ENCODE measurements at places on chromosomes 5 and 9. TPM values are rescaled to one million over a fixed set of nuclear protein-coding genes. Genes with fewer than 3 reads are reported as not detected.

Gene MTAP
- polyA plus RNA-seq: 9.8 TPM

DNA sequence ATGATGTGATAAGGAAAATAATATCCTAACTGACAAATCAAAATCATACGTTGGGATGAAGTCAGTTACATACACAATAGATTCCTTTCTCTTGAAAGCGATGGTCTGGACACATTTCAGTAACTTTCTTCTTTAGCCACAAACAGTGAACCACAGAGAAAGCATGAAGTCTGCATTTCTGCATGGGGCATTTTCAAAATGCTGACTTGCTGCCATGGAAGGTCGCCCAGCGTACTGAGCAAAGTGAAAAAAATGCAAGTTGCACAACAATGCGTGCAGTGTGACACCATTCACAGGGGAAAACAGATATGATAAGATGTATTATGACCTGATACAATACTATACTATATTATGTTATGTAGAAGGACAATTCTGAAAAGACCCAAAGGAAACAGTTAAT, 146.3 kb downstream of the SNX18 start:
- no peak for DNase-seq

- no peak for DNase-seq
Measured at GRCh38 chr5:145077028-145077427, 758.1 kb downstream of the PRELID2 start.

Gene SPINK14
- not detected for polyA plus RNA-seq

Gene FLT4
- 0.02 TPM for polyA plus RNA-seq

Gene DRD1
- polyA plus RNA-seq: 0.02 TPM

GRCh38 chr9:127612939-127613582, 984 bp downstream of the STXBP1 start:
- DNase-seq: peak; percentile 82

DNA sequence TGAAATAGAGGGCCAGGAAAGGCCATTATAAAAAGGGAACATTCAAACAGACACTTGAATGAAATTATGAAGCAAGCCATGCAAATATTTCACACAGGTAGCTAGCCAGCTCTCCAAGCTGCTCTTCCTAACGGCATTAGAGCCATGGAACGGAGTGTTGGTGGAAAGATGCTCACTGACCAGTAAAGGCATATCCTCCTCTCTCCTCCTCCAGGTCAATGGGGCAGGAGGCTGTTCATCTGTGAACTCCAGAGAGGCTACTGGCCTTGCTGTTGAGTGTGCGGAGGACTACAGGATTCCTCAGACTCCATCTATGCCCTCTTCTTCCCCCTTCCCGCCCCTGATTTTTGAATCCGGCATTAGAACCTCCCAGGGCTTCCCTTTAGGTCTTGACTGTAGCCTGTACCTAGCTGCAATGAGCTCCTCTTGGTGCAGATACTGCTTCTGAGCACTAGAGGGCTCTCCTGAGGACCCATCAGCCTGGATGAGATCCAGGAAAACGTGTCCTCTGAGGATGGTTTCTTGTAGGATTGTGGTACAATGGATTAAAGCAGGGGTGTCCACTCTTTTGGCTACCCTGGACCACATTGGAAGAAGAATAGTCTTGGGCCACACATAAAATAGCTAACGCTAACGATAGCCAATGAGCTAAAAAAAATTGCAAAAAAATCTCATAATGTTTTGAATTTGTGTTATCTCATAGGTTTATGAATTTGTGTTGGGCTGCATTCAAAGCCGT, 162.2 kb downstream of the SREK1 start:
- peak; percentile 78 for DNase-seq

DNA sequence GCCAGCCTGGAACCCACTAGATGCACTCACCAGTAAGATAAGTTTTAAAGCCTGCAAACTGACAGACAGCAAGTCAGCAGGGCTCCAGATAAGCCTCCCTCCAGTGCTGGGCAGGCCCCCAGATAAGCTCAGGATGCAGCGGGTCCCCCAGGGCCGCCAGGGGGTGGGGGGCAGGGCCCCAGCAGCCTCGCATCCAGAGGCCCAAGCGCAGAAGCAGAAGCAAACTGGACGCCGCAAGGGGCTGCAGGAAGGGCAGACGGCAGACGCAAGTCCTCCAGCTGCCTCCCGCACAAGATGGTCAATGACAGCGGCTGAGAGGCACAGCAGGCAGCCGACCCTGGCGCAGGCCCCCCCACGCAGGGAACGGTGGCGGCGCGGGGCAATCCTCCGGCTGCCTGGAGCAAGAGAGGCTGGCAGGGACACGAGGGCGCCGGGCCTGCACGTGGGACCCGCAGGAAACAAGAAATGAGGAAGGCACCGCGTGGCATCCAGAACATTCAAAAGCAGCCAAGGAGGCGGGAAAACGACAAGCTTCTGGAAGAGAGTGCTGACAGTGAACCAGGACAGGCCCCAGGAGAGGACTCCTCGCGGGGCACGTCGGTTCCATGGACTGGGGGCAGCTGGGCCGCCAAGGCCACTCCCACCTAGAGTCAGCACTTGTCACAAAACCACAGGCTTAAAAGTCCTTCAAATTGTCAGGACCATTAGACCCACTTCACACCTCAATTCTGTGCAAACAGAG, 49.8 kb downstream of the ROR2 start:
- DNase-seq: peak; percentile 86

Gene WNK2
- polyA plus RNA-seq: 0.12 TPM

- DNase-seq: no peak
Measured at GRCh38 chr9:31445960-31446359, 938.5 kb upstream of the ACO1 start.

Gene SMIM15
- 51.1 TPM for polyA plus RNA-seq

- no peak for DNase-seq
Measured at GRCh38 chr5:56876327-56876726, 33.1 kb upstream of the SETD9 start.

Gene CMBL
- polyA plus RNA-seq: 61.0 TPM

- DNase-seq: no peak
Measured at GRCh38 chr9:24342457-24342856, 203.2 kb downstream of the IZUMO3 start.

DNA sequence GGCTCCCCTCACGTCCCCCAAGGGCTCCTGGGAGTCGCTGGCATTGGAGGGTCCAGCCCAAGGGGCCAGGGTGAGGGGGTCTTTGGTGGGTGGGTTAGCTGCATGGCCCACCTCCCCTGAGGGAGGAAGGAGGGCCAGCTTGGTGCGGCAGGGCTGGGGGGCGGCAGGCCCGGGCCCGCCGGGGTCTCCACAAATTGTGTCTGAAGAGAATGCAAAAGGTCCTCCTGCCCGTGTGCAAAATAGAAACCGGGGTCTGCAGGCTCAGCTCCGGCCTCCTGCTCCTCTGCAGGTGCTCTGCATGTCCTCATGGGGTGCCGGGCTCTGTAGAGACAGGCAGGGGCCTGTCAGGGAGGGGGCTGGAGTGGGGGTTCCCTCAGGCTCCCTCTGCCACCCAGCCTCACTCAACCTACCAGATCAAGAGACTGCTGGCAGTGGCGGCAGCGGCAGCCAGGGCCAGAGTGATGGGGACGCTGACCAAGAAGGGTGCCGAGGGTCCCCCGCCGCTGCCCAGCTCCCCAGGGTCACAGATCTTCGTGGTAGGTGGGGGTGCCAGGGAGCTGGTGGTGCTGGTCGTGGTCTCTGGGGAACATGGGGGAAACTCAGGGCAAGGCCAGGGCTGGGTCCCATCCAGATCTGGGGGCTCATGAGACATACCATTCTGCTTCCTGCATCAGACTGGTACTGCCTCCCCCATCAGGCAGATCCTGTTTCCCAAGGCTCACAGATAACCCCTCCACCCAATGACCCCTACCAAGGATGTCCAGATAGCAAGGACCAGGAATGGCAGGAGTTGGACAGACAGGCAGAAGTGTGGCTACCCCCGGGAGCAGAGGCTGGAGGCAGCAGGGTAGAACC, 29.2 kb upstream of the ENHO start:
- peak; percentile 20 for DNase-seq

DNA sequence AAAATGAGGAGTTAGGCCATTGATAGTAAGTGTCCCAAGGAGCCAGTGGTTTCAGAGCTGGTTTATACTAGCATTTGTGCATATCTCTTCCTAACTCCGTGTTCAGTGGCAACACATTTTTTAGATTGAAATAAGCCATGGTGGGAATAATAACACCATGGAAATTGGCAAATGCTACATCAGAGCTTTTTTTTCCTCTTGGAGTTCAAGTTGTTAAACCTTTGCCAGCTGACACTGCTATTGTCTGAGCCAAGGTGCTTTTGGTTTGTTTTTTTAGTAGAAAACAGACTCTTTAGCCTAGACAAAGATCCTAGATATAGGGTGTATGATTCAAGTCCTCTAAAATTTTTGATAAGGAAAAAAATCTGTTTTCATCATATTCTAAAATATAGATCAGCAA, 2.8 kb downstream of the ACO1 start:
- no peak for DNase-seq

DNA sequence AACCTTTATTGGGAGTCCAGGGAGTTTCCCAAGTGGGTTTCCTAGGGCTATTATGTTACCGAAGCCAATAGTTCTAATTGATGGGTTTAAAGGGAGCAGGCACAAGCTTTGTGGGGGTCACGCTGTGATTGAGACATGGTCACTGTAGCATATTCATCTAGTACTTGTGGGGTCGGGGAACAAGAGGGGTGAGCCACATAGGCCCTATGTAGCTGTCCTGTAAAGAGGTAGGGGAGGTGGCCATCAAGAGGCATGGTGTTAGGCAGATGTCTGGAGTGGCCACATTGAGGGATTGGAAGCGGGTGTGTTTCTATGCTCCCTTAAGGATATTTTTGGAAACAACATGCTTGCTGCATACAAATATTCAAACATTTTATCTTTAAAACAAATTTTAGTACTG, 50.1 kb downstream of the EXOSC2 start:
- DNase-seq: no peak

- DNase-seq: no peak
Measured at GRCh38 chr9:86410281-86410680, 56.1 kb upstream of the TUT7 start.

DNA sequence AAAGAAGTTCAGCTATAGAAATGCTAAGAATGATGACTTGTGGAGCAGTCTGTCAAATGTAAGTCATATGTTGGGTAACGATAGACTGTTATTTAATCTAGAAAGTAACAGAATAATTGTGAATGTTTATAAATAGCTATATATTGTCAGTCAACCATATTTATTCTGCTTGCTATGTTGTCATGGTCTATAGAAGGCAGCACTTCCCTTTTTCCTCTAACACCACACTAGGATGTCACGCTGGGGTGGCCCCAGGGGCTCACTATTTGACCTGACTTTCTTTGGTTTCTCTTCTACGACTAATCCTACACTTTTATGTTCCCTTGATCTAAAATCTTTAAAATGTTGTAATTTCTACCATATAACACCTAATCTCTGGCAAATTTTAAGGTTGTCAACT, 20.5 kb downstream of the ERAP2 start:
- no peak for DNase-seq

- no peak for DNase-seq
Measured at GRCh38 chr9:14277761-14278160, 36.2 kb downstream of the NFIB start.

DNA sequence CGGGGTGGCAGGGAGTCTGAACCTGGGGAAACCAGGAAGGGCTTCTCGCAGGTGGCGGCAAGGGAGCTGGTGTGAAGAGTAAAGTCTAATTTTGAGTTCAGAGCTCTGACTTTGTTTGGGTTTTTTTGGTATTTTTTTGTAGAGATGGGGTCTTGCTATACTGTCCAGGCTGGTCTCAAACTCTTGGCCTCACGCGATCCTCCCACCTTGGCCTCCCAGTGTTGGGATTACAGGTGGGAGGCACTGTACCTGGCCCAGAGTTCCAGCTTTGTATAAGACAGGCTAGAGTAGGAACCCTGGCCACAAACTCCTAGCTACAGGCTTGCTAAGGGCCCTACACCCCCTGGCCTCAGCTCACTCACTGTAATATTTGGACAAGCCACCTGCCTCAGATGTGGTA, 105.1 kb upstream of the SARDH start:
- no peak for DNase-seq

Gene LRRC70
- 0.08 TPM for polyA plus RNA-seq

Gene WDR38
- polyA plus RNA-seq: not detected

- DNase-seq: no peak
Measured at GRCh38 chr5:176192094-176192721, 46.0 kb upstream of the SIMC1 start.

- no peak for DNase-seq
Measured at GRCh38 chr9:99262949-99263418, 40.9 kb downstream of the SEC61B start.

GRCh38 chr5:160367885-160368284, 2.5 kb downstream of the C1QTNF2 start:
- DNase-seq: no peak

DNA sequence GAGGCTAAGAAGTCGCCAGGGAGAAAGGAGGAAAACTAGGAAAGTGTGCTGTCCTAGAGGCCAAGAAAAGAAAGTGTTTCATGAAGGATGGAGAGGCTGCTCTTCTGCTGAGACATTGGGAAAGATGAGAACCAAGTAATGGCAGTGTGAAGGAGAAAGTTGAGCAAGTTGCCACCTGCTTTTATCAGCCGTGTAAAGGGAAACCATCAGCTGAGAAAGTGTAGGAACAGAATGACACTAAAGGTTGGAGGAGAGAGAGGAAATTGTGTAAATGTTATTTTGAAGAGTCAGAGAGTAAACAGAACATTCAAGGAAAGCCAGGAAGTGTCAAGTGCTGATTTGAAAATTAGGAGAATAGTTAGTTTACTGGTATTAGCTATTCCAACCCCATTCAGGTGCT, 125.0 kb downstream of the CEMIP2 start:
- DNase-seq: no peak

DNA sequence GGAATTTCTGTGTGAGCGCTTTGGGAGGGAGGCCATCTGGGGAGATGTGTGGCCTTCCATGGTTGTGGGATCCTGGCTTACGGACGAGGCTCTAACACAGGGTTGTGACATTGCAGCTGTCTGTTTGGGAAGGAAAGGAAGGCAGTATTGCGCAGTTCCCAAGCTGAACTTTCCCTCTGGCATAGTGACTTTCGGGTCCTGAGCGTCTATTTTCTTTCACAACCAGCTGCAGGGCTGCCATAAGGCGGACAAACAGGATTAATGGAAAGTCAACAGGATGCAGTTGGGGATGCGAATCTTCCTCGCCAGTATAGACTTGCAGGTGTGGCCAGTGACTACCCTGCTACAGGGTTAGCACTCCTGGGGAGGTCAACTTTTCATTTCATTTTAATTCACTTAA, 25.9 kb downstream of the CCT5 start:
- no peak for DNase-seq

- DNase-seq: no peak
Measured at GRCh38 chr5:10602031-10602806, 38.3 kb downstream of the ANKRD33B start.
